ENCODE measurements at places on chromosomes 16 and 17. TPM values are rescaled to one million over a fixed set of nuclear protein-coding genes. Genes with fewer than 3 reads are reported as not detected.

GRCh38 chr17:79065105-79065670 lies 9.4 kb upstream of the ENGASE start:
- no peak for DNase-seq

DNA sequence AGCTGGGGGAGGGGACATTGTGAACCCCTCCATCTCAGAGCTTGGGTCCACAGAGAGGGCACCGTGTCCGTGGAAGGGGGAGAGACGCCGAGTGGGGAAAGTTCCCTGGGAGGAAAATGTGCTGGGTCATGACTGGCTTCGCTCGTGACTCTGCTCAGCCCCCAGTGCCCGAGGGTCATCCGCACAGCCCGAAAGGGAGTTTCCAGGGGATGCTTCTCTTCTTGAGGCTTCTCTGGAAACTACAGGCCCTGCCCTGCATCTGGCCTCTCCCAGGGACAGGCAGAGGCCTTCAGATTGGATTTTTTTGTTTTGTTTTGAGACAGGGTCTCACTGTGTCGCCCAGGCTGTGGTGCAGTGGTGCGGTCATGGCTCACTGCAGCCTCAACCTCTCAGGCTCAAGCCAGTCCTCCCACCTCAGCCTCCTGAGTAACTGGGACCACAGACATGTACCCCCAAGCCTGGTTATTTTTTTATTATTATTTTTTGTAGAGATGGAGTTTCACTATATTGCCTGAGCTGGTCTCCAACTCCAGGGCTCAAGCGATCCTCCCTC lies 9.8 kb upstream of the GSE1 start:
- DNase-seq = no peak

GRCh38 chr17:37839196-37839978 lies 84.8 kb upstream of the TBC1D3K start:
- DNase-seq = no peak

GRCh38 chr16:84930298-84931106 lies 80.8 kb downstream of the ZDHHC7 start:
- no peak for DNase-seq

DNA sequence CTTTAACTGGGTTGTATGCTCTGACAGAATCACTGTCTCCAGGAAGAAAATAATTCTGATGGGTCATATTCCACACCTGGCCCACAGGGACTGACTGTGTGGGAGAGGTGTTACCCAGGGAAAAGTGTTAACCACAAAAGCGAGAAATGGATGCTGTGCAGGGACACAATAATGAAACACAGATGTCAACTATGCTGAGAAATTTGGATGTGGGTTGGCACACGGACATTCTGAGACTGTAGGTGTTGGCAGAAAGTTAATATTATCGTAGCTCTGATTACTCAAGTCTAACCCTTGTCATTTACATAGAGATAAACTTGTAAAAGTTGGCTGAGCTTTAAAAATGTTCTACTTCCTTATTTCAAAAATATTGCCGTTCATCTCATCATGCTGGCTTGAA lies 19.6 kb downstream of the TMC5 start:
- DNase-seq = no peak

DNA sequence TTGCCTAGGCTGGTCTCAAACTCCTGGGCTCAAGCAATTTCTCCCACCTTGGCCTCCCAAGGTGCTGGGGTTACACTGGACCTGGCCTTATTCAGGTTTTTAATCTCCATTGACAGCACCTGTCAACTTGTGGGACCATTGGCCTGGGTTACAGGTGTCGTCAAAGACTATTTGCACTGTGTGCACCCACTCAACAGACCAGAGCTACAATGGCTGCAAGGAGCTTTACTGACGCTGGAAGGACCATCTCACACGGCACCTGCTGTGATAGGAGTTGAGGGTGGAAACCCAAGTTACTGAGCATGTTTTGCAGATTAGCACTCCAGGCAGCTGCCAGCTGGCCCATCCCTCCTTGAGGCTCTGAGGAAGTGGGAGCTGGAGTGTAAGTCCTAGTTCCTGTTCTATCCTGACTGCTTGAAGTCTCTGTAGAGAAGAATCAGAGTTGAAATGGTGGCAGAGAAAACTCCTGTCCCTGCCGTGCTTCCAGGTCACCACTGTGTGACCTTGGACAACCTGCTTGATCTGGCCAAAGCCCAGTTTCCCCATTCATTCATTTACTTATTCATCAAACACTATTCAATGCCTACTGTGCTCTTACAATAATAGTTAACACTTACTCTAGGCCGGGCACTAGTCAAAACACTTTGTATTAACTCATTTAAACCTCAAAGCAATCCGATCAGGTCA lies 42.4 kb upstream of the LONP2 start:
- DNase-seq = no peak

GRCh38 chr17:20097330-20097729 lies 88.2 kb downstream of the SPECC1 start:
- no peak for DNase-seq

GRCh38 chr17:27157297-27157696 lies 136.6 kb upstream of the WSB1 start:
- no peak for DNase-seq

GRCh38 chr16:3645504-3646347 lies 8.8 kb upstream of the DNASE1 start:
- DNase-seq = no peak

- no peak for DNase-seq
Measured at GRCh38 chr17:55266958-55267688, 2.4 kb downstream of the HLF start.

- DNase-seq = no peak
Measured at GRCh38 chr16:24135624-24136565, 120.2 kb upstream of the CACNG3 start.

DNA sequence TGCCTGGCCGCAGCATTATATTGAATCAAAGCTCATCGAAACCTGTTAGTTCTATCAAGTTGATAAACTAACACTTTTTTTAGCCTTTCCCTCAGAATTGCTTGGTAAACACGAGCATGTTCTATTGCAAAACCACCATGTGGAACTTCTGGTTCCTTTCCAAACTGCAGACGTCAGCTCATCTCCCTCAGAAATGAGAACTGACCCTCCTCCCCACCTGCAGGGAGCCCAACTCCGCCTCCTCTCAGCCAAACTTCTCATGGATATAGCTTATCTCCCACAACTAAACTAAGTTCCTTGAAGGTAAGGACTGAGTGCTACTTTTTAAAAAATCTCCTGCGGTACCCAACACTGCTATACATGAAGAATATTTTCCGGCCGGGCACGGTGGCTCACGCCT lies 6.7 kb downstream of the SHMT1 start:
- DNase-seq = peak; percentile 75

- no peak for DNase-seq
Measured at GRCh38 chr16:59859676-59860402, 1125.7 kb upstream of the GOT2 start.

GRCh38 chr16:86970279-86970678 lies 346.9 kb downstream of the C16orf95 start:
- DNase-seq = no peak

DNA sequence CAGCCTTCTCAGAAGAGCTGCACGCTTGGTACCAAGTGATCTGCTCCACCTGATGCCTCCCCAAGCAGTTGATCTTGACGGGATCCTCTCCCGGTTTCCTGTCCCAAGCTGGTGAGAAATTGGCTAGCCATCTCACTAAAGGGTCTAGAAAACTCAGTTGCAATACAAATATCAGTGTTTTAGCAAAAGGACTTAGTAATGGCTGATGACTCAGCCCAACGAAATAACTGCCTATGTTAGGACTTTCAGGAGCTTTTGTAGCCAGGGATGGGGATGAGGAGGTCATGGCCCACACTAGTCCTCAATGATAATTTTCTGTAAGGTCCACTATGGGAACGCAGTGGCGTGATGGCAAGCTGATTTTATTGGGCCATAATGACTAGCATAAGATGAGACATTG lies 23.3 kb upstream of the ENGASE start:
- no peak for DNase-seq

DNA sequence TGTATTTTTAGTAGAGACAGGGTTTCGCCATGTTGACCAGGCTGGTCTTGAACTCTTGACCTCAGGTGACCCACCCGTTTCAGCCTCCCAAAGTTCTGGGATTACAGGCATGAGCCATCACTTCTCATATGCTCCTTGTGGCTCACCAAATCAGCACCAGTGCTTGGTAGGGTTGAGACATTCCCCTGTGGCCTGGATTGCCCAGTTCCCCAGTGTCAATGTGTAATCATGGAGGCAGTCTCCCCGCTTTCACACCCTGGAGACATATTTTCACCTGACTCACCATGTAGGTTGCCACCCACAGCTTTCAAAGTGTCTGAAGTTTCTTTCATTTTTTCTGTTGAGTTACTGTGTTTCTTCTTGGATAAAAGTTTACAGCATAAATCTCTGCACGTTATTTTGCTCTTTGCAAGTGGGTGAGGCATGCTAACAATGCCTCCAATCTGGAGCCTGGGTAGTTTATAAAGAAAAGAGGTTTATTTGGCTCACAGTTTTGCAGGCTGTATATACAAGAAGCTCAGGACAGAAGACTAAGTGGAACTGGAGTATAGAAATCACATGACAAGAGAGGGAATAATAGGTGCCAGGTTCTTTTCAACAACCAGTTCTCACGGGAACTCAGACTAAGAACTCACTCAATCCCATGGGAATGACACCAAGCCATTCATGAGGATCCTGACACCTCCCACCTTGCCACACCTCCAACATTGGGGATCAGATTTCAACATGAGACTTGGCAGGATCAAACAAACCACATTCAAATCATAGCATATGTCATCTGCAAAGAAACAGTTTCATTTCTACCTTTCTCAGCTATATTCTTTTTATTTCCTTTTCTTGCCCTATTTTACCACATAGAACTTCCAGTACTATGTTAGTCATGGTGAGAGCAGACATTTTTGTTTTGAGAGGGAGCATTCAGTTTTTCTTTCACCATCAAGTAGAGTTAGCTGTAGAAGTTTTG lies 113.2 kb downstream of the PHKB start:
- no peak for DNase-seq

- peak; percentile 60 for DNase-seq
Measured at GRCh38 chr16:106623-107324, 28.7 kb downstream of the MPG start.

The MT4 gene
- total RNA-seq = not detected

The HOXB4 gene
- total RNA-seq = 1.8 TPM

The HYDIN gene
- total RNA-seq = 0.15 TPM

The TRPV3 gene
- 33.2 TPM for total RNA-seq

The REXO5 gene
- total RNA-seq = 9.6 TPM

The CD7 gene
- 0.99 TPM for total RNA-seq

All from lower leg skin (tissue), 4 donors.